Right lobe of liver (tissue), 6 donors: ENCODE measurements at places on chromosomes 5 and 9. TPM values are rescaled to one million over a fixed set of nuclear protein-coding genes. Genes with fewer than 3 reads are reported as not detected.

DNA sequence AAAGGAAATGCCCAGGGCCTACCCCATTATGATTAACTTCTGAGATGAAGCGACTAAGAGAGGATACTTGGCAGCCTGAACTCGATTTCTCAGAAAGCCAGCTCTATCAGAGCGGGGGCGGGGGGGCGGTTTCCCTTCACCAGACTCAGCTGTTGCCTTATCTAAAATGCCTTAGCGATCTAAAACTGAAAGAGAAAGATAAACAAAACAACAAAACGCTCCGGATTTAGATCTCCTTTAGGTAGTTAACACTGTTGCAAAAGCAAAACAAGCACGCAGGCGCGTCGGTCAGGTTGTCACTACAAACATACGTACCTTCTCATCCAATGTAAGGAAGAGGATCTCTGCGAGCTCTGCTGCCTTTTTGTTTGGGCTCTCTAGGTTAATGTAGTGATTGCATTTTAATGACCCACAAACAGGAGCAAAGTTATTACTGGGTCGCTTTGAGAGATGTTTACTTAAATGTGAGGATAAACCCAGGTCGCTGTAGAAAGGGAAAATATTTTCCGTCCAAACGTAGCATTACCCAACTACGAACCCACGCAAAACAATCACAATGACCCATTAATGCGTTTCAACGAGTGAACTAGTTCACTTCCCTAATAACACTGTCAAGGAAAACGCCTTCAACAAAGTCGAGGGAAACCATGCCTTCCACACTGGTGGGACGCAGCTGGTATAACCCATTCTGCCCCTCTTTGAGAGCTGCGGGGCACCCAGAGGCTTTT, 982 bp downstream of the EPB41L4A start:
- DNase-seq: peak; percentile 63

DNA sequence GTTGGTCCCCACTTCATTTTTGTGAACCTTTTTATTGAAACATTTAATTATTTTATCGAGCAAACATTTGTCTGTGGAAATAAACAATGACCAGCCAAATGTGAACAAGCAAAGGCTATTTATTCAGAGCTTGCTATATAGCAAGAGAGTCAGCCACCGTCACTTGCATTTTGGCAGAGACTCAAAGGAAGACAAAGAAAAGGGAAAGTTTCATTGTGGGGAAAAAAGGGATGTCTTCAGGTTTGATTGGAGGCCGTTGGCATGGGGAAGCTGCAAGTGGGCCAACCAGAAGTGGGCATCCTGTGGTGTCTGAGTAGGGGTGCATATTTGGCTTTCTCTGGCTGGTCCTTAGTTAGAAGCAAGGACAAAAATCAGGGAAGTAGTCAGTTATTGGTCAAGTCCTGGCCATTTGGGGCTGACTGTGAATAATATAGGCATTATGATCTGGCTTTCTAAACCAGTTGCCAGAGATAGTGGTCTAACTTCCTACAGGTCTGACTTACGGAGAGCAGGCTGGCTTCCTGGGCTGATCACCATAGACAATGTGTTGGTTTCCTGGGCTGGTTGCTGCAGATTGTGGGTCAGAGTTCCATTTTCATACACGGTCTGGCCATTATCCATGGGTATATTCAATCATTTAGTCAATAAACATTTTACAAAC, 16.6 kb downstream of the ENC1 start:
- DNase-seq: no peak

The C5orf46 gene
- not detected for total RNA-seq

The PHF24 gene
- not detected for total RNA-seq

The UBQLN1 gene
- 49.6 TPM for total RNA-seq

The ARSI gene
- total RNA-seq: 0.12 TPM

The BARHL1 gene
- total RNA-seq: not detected

The CMYA5 gene
- 2.7 TPM for total RNA-seq
